ENCODE measurements at places on chromosomes 7 and 10. TPM values are rescaled to one million over a fixed set of nuclear protein-coding genes. Genes with fewer than 3 reads are reported as not detected.

The HGF gene
- total RNA-seq = not detected

GRCh38 chr10:75894761-75895160 is 463.3 kb downstream of the LRMDA start:
- DNase-seq = no peak

GRCh38 chr7:132351954-132352499 is 224.2 kb downstream of the PLXNA4 start:
- no peak for DNase-seq

DNA sequence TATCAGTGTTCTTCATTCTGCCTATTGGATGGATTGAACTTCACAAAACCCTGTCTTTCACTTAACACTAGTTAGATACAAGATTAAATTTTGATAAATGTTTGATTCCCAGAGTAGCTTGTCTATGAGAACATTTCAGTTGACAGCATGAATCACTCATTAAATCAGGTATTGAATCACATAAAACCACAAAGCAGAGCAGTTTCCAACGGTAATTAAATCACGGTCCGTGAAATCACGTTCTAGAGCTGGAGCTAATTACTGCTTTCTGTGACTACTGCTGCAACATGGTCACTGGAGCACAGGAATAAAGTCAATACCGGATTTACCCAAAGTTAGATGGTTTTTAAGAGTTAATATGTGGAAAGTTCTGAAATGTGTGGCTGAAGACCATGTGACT is 257.8 kb upstream of the PCDH15 start:
- no peak for DNase-seq

DNA sequence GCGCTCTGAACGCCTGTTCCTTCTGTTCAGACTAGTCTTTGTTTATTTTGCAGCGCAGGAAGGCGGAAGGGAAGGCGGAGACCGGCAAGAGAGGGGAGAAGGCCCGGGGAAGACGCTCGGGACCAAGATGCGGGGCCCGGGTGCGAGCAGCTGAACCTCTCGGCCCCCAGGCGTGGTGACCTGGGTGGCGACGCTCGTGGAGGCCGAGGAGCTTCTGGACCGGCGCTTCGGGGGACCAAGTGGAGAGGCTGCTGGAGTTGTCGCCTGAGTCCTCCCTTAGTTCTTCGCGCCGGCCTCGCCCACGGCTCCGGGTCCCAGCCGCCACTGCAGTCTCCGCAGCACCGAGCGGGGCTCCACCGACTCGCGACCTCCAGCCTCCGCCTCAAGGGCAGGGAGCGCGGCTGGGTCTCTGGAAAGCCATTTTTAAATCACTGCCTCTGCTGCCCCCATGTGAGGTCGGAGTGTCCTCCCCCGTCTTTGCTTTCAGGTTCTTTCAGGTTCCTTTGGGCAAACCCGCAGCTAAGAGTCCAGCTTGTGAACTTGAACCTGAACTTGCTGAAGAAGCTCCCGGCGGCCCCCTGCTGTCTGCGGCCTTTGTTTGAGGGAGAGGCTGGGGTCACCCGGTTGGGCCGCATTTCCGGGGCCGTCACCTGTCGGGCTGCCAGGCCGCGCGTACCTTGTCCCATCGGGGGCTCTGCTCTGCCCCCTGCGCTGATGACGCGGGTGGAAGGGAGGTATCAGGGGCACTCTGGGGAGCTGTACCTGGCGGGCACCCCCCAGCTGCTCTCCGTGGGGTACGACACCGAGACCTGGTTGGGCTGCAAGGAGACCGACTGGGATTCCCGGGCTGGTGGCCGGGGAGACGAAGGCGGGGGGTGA is 136.0 kb downstream of the KIF20B start:
- no peak for DNase-seq

- DNase-seq = peak; percentile 10
These were observed 26.4 kb upstream of the GNA12 start for GRCh38 chr7:2870471-2870931.

All from CD8-positive, alpha-beta memory T cell (primary cell).